A549 treated with CORT108297 at 1 μM for 4 hours (cell line): ENCODE measurements at places on chromosomes 7 and 10. TPM values are rescaled to one million over a fixed set of nuclear protein-coding genes. Genes with fewer than 3 reads are reported as not detected.

LYZL2 gene
- total RNA-seq = not detected in 5 replicates

RAMP3 gene
- not detected in 5 replicates for total RNA-seq

KCNIP2 gene
- 0.58 to 1.1 TPM (median 0.70 TPM) in 5 replicates for total RNA-seq

TAS2R41 gene
- not detected in 5 replicates for total RNA-seq

UTF1 gene
- total RNA-seq = 0.07 to 0.10 TPM in 2 of 5 replicates, not detected in the others

WNT2 gene
- 0.04 TPM in 1 of 5 replicates, not detected in the others for total RNA-seq

RTKN2 gene
- total RNA-seq = 0.83 to 1.1 TPM (median 0.93 TPM) in 5 replicates

HMX3 gene
- total RNA-seq = 0.09 TPM in 1 of 5 replicates, not detected in the others
